ENCODE measurements at places on chromosomes 12 and 14. TPM values are rescaled to one million over a fixed set of nuclear protein-coding genes. Genes with fewer than 3 reads are reported as not detected.

Gene RD3L
- total RNA-seq, result not detected

DNA sequence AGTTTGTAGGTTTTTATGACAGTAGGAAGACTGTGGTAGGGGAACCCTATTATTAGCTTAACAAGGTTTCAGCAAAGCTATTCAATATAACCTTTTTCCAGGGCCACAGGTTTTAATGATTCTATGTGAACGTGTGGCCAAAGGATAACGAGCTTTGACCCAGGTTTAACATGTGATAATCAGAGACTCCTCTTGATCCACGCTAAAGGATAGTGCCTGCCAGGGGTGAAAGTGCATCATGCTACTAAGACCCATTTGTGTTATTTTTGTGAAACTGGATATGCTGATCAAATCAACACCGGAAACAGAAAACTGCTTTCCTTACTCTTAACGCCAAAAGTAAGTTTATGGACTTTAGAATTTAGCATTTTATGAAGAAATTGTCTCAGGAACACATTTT lies 909 bp upstream of the TAOK3 start:
- DNase-seq, result no peak

- no peak for DNase-seq
Observed at GRCh38 chr14:40123816-40124215, 691.6 kb upstream of the FBXO33 start.

GRCh38 chr12:69046363-69046762 lies 113.4 kb upstream of the CPM start:
- DNase-seq, result no peak

Gene SLC11A2
- 45.0 TPM for total RNA-seq

Gene ANKS1B
- 0.05 TPM for total RNA-seq

Gene MEG3
- 0.91 TPM for total RNA-seq

DNA sequence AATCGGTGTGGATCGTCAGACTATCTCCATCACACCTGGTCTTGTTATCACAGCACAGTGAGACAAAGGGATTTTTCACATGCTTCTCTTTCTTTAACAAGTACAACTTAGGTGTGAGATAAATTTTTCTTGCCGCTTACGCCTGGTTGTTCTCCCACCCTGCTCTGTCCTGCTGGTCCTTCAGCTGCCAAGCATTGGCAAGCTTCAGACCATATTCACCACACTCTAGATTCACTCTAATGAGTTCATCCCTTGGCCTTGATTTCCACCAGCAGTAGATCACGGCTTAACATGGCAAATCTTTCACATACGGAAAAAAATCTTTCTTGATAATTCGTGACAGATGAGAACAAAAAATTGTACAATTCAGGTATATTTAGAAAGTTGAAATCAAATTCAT lies 33.5 kb downstream of the RHOJ start:
- DNase-seq, result no peak

Data from activated T-cell treated with anti-CD3 and anti-CD28 coated beads, Interleukin-2, amount 50 U/mL, for 4 hours (primary cell).